ENCODE measurements at places on chromosomes 3 and 15.

- no peak for DNase-seq
These were observed 224.6 kb upstream of the NECTIN3 start for GRCh38 chr3:110846971-110847370.

GRCh38 chr3:99542767-99543518, 95.5 kb upstream of the COL8A1 start:
- peak; percentile 67 for DNase-seq

- DNase-seq: no peak
These were observed 102.3 kb upstream of the NR2E3 start for GRCh38 chr15:71708051-71708429.

- DNase-seq: no peak
These were observed 5.4 kb downstream of the CORO2B start for GRCh38 chr15:68583936-68584755.

GRCh38 chr15:58472821-58473581, 41.2 kb downstream of the LIPC start:
- no peak for DNase-seq

DNA sequence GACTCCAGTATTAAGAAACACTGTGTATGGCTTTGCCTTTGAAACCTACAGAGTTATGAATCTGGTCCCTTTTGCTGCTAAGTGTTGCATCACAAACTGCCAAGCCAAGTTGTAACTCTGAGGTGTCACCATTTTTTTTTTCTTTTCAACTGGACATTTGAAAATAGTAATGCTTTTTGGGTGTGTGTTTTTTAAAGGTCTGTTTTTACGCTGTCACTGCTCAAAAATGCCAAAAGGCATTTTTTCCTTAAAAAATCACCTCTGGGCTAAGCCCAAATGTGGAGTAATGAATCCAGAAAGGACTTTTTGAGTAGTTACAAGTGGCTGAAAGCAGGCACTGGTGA, 9.5 kb downstream of the SMAD3 start:
- no peak for DNase-seq

DNA sequence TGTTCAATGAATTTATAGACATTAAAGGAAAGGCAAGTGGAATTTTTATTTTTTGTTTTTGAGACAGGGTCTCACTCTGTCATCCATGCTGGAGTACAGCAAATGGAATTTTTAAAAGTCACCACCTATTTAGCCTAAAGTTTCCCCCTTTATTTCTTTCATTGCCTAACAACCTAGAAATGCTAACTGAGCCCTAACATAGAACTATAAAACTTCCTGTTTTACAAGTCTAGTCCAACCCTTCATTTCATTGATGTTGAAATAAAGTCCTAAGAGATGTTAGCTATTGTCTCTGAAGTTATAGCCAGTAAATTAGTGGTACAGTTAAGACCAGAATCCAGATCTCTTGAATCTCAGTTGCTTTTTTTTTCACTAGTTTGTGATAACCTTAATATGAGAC, 39.0 kb downstream of the MAPK6 start:
- no peak for DNase-seq

DNA sequence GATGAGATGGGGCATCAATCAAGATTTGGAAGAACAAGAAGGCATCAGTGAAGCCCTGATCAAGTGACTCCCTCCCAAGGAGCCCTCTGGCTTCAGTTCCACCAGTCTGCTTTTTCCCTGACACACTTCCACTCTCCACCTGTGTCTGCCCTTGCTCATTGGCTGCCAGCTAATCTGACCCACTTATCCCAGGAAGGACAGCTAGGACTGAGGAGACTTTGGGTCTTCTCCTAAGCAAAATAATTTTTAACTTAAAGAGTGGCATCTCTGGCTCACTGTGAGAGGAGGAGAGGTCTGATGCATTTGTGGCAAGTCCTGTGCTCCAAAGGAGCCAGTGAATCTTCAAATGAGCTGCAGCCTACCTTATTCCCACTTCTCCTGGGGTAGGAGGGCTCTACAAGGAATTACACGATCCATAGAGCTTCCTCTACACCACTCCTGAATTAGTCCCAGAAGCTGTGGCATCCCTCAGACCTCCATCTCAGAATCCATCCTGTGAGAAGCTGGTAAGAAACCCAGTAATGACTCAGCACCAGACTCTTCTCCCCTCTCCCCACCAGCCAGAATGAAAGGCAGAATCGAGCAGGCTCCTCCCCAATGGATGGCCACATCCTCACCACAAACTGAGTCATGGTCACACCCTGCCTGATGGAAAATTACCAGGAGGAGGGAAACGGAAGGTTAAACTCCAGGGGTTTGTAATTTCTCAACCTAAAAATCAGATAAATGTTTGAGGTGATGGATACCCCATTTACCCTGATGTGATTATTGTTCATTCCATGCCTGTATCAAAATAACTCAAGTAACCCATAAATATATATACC, 6.3 kb upstream of the PKM start:
- peak; percentile 97 for DNase-seq

DNA sequence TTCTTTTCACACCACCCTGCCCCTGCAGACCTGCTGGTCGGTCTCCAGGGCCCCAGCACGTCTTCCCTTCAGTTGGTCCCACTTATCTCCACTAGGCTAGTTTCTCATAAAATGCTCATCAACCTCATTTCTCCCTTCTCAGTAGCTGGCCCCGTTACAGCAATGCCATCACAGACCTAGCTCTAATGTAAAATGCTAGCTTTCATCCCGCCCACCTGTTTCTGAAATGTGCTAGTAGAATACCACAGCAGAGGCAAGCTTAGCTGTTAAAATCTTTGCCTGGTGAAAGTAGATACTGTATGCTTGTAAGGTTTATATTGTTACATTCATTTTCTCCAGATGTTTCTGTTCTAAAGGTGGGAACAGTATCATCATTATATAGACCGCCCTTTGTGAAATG, 13.1 kb downstream of the MKRN2OS start:
- DNase-seq: no peak

GRCh38 chr3:181782306-181782954, 70.7 kb downstream of the SOX2 start:
- DNase-seq: no peak

GRCh38 chr15:25088261-25088790, 133.5 kb downstream of the SNRPN start:
- no peak for DNase-seq

DNA sequence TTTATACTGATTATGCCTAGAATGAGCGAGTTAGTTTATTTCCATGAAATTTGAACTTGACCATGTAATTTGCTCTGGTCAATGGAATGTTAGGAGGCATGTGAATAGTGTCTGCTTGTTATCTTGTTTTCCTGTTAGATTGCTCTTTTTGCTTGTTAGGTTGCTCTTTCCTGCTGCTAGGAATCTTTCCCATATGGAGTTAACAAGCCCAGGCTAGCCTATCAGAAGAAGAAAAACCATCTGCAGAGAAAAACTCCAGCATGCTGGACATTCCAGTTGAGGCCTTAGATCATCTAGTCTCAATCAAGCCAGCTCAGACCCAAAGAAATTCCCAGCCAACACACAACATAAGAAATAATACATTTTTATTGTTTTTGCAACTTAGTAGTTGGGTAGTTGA, 470.2 kb upstream of the AGTR1 start:
- DNase-seq: no peak

- DNase-seq: no peak
These were observed 51.6 kb upstream of the LCTL start for GRCh38 chr15:66617137-66618090.

GRCh38 chr3:1469248-1469647, 376.4 kb downstream of the CNTN6 start:
- no peak for DNase-seq

GRCh38 chr3:70065696-70066253, 66.2 kb downstream of the SAMMSON start:
- no peak for DNase-seq

GRCh38 chr3:144308396-144308795, 336.8 kb downstream of the DIPK2A start:
- no peak for DNase-seq

DNA sequence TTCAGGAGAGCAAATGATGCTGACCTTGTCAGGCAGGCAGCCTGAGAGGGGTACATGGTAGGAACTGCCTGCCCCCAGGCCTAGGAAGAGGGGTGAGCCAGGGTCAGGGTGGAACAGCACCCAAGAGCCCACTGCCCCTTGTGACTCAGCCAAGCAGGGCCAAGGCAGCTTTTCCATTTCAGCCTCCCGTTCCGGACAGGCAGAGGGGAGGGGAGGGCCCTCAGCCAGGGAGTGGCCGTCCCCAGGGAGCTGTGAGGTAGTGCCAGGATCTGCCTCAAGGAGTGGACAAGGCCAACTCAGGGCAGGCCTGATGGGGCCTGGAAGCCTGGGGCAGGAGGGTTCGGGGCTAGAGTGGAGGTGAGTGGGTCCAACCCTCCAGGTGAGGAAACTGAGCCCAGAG, 5.1 kb upstream of the ANKRD63 start:
- no peak for DNase-seq

GRCh38 chr15:45645026-45645980, 10.5 kb downstream of the SQOR start:
- no peak for DNase-seq

Data from RWPE2 (cell line).